NCI-H510A treated with DMSO at 0.1 percent for 48 hours (cell line): ENCODE measurements at places on chromosomes 7 and 10.

DNA sequence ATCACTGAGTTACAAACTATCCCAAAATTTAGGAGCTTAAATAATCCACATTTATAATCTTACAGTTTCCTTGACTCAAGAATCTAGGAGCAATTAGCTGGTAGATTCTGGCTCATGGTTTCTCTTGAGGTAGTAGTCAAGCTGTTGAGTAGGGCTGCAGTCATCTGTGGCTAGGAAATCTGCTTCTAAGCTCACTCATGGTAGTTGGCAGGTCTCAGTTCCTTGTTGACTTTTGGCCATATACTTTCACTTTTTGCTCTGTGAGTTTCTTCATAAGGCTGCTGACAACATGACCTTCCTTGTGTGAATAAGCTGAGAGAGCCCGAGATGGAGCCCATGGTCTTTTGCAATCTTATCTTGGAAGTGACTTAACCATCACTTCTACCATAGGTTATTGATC is 10.8 kb upstream of the ETV1 start:
- no peak for DNase-seq

DNA sequence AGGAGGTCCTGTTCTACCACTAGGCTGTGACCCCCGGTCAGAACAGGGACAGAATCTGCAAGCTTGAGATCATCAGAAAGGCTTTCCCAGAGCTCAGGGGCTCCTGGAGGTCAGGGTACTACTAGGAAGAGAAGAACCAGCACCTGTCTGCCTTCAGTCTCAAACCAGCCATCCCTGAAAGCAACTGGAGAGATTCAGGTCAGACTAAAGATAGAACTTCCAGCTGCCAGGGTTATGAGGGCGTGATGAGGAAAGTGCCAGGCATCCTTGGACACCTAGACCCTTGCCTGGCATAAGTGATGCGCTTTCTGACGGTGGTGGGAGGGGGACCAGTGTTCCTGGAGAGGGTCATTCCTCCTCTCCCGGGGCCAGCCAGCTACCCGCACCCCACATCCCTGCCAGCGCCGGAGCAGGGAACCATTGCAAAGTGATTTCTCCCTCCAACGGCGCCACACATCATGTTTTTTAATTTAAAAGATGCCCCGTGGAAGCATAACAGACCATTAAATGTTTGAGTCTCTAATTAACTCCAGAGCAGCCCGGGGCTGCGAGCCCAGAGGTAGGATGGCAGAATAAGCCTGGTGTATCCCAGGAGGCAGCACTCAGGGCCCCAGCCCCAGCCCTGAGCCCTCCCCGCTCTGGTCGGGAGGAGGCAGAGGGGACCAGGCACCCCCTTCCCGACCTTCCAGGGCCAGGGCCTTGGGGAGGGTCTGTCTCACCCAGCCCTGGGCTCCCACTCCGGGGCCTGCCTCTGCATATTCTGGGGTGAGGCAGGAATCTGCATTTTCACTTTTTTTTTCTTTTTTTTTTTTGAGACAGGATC is 64.0 kb downstream of the ELFN1 start:
- no peak for DNase-seq

- DNase-seq, result no peak
Observed at GRCh38 chr7:87567052-87567451, 33.6 kb downstream of the ABCB1 start.

GRCh38 chr7:92781117-92781720 is 55.2 kb downstream of the CDK6 start:
- no peak for DNase-seq

GRCh38 chr10:91759581-91759986 is 38.6 kb upstream of the TNKS2 start:
- no peak for DNase-seq

DNA sequence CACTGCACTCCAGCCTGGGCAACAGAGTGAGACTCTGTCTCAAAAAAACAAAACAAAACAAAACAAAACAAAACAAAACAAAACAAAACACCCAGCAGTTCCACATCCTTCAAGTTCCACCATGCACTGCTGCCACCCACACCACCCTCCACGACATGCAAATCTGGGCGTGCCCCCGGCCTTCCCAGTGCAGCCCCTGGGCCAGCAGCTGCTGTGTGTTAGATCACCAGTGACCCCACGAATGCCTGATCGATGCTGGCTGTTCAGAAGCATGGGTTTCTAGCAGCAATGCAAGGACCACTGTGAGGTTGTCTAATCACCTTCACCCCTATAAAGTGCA is 36.3 kb downstream of the ELFN1 start:
- DNase-seq, result no peak

DNA sequence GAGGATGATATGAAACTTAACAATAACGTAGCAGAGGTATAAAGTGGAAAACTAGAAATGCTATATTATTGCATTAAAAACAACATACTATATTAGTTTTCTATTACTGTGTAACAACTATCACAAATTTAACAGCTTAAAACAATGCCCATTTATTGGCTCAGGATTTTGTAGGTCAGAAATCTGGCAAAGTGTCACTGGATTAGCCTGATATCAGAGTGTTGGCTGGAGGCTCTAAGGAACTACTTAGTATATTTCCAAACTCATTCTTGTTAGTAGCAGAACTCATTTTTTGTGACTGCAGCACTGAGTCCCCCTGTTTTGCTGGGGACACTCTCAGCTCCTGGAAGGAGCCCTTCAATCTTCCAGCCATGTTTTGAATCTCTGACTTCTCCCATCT is 306.8 kb downstream of the ETV1 start:
- no peak for DNase-seq

GRCh38 chr7:105209870-105210269 is 178.9 kb downstream of the SRPK2 start:
- no peak for DNase-seq

DNA sequence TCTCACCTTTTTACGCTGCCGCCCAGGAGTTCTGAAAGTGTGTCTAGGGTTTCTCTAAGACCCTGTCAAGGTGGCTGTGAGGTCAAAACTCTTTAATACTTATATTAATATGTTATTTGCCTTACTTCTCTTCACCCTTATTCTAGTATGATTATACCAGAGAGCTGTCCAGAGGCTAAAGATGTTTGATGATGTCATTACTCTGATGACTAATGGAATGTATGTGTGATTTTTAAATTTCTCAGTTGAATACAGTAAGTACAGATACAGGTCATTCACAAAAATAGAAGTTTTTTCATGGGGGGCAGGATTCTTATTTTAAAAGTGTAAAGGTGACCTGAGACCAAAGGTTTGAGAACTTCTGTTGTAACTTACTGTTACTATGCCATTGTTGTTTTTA is 150.6 kb upstream of the FOXP2 start:
- DNase-seq, result no peak

- no peak for DNase-seq
Observed at GRCh38 chr10:102235598-102235920, 5.8 kb downstream of the PITX3 start.

DNA sequence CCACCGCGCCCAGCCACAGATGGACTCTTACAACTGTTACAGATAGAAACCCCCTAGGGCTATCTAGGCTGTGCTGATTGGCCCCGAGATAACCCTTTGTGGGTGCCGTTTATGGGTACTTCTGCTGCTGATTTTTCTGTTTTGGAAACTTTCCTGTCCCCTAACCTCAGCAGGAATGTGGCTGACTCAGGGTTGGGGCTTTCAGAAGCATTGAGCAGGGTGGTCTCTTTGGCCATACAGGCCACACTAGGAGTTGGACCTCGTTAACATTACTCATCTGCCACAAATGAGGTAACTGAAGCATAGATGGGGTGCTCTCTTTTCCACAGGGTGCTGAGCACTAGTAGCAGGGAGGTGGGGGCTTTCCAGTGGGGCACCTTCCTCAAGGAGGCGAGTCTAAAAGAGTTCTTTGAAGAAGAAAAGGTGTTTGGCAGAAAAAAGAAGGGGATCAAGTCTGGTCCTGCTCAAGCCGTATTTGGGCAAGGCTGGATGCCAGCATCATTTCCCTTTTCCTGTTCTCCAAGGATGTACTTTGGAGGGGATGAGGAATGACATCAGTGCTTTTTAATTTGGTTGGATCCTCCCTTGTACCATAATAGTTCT is 6.4 kb downstream of the ZSCAN25 start:
- no peak for DNase-seq

- DNase-seq, result no peak
Observed at GRCh38 chr7:1523844-1524243, 6.7 kb upstream of the MAFK start.

GRCh38 chr10:61791216-61791615 is 110.3 kb upstream of the ARID5B start:
- no peak for DNase-seq

DNA sequence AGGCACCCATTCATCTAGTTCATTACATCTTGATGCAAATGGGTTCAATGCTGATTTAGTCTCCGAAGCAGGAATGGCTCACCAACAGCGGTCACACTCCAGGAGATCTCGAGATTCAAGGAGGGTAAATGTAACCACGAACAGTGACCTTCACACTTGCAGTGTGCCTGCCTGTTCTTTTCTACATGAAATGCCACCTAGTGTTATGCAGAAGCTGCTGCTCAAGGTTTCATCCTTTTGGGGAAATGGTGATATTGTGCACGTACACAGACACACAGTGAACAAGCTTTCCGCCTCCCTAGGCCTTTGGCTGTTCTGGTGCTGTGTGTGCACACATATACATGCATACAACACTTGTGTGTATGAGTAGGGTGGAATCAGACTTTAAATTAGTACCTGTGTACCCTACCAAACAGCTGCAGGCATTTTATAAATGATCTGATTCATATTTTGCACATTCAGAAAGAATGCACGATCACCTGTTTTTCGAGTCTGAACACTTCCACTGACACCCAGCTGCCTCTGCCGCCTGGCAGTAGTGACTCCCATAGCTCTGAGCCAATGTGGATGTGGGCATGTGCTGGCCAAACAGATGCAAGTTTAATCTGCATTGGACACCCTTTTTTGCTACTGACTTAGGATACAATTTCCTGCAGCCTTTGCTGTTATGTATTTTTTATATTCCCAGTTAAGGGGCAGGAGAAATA is 100.5 kb downstream of the TACC2 start:
- no peak for DNase-seq

GRCh38 chr7:30713392-30713791 is 31.1 kb upstream of the CRHR2 start:
- no peak for DNase-seq

GRCh38 chr10:129607607-129608109 is 140.6 kb downstream of the MGMT start:
- no peak for DNase-seq

DNA sequence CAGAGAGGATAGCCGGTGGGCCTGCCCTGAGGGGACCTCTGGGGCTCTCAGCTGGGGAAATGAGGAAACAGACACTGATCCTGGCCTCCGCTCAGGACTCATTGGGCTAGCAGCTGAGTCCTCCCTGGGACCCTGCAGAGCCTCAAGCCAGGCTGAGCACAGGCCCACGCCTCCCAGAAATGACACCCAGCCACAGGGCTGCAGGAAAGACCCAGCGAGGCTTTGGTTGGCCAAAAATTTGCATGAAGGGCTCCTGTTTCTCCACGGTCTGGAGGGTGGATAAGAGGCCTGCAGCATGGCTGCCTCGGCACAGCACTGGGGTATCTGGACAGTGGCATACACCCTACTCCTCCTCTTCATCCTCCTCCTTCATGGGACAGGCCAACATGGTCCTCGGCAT is 60.4 kb downstream of the ZNF33B start:
- DNase-seq, result no peak

GRCh38 chr10:58996063-58996462 is 180.4 kb upstream of the PHYHIPL start:
- DNase-seq, result no peak

GRCh38 chr7:36923943-36924436 is 199.7 kb upstream of the AOAH start:
- no peak for DNase-seq
